ENCODE measurements at places on chromosomes 11 and 22.

GRCh38 chr11:77467993-77468392 lies 5.9 kb downstream of the PAK1 start:
- DNase-seq, result no peak

GRCh38 chr11:94671553-94672366 lies 96.4 kb upstream of the AMOTL1 start:
- DNase-seq, result peak; percentile 62

GRCh38 chr22:46122511-46122971 lies 27.8 kb upstream of the PPARA start:
- no peak for DNase-seq

GRCh38 chr11:106280036-106280435 lies 202.6 kb downstream of the AASDHPPT start:
- DNase-seq, result no peak

GRCh38 chr22:26225207-26225606 lies 55.9 kb downstream of the SEZ6L start:
- DNase-seq, result no peak

GRCh38 chr22:17451316-17451715 lies 82.1 kb downstream of the CECR2 start:
- DNase-seq, result no peak

DNA sequence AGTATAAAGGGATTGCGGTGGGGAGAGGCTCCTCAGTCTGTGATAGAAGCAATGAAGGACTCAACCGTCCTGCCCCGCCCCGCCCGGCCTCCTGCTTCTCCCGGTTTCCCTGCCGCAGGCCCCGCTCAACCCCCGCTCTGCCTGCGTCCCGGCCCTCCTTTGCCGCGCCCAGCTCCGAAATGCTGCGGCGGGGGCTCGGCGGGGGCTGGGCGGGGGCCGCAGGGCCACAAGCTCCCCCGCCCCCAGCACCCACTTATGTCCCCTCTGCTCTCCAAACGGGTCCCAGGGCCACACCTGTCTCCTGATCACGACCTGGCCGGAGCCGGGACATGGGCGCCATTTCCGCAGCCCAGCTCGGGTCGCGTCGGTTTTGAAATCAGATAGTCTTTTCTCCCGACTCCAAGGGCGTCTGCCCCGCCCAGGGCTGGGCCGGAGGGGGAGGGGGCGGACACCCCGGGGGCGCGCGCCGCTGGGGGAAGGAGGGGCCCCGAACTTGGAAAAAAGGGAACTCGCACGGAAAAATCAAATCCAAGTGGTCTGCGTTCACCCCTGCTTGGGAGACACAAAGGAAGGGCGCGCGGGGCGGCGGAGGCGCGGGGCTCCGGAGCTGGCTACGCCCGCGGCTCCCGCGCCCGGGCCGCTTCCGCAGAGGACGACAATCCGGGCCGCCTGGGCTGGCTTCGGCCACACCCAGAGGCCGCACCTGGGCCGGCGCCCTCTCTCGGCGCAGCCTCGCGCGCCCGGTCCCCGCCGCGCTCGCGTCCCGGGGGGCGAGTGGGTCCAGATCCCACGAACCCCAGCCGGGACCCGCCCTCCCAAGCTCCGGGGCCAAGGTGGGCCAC lies 70.6 kb upstream of the EP300 start:
- DNase-seq, result no peak

- DNase-seq, result no peak
Measured at GRCh38 chr11:45396394-45396793, 110.3 kb upstream of the SYT13 start.

DNA sequence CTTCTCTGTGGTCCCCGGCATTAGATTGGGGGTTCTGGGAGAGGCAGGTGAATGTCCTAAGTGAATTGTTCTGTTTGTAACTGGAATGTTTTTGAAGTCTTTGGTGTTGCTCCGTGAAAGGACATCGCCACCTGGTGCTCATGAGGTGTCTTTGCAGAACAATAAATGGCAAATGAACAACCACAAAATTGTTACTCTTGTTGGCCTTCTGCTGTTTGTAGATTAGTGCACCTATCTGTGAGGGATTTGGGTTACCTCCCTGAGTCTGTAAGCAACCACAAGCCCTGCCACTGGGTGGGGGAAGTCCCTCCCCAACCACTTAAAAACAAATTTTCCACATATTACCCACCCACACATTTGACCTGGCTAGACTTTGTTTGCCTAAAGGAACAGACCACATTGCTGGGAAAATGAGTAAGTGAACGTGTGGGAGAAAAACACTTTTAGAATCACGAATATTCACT lies 4.7 kb downstream of the MPEG1 start:
- peak; percentile 39 for DNase-seq

DNA sequence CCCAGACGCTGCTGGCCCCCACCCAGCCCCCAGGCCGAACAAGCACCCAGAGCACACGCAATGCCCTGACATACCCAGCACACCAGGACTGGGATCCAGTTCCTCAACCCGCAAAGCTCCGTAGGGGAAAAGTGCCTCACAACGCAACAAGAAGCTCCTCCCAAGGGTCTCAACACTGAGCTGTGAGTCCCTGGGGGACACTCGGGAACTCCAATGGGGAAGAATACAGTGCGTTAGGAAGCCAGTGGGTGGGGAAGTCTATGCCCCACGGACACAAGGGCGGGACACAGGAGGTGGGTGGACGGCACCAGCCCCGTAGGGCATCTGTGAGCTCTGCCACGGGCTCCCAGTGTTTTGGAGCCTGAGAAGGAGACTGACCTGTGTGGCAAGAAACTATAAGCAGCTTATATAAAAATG lies 1.6 kb downstream of the DEAF1 start:
- DNase-seq, result no peak

GRCh38 chr11:95923439-95923727 lies 524 bp downstream of the MTMR2 start:
- DNase-seq, result peak; percentile 5

- no peak for DNase-seq
Measured at GRCh38 chr22:45338795-45339194, 29.1 kb downstream of the FAM118A start.

DNA sequence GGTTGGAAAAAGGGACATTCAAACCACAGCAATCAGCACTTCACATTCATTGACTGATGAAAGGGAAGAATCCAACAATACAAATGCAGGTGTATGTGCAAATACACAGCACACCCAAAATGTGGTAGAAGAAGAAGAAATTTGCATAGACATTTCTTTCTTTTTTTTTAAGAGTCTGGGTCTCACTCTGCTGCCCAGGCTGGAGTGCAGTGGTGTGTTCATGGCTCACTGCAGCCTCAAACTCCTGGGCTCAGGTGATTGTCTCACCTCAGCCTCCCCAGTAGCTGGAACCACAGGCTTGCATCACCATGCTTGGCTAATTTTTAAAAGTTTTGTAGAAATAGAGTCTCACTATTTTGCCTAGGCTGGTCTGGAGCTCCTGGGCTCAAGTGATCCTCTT lies 21.9 kb downstream of the CARS1 start:
- no peak for DNase-seq

DNA sequence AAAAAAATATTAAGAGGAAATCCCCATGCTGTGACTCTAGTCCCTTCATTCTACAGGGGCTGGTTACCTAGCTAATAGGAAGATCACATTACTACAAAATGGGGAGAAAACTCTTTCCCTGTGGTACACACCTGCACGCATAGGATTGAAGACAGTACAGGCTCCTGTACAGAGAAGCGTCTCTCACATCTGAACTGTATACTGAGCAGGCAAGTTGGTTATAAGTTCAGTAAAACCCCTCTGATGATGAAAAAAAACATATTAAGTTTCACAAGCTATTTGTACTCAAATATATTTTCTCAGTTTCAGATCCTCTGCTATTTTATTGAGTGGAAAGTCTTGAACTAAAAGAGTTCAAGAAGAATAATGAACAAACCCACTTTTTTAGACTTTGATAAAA lies 156.9 kb upstream of the HSD17B12 start:
- no peak for DNase-seq

GRCh38 chr11:119624102-119624615 lies 104.8 kb downstream of the NECTIN1 start:
- no peak for DNase-seq

DNA sequence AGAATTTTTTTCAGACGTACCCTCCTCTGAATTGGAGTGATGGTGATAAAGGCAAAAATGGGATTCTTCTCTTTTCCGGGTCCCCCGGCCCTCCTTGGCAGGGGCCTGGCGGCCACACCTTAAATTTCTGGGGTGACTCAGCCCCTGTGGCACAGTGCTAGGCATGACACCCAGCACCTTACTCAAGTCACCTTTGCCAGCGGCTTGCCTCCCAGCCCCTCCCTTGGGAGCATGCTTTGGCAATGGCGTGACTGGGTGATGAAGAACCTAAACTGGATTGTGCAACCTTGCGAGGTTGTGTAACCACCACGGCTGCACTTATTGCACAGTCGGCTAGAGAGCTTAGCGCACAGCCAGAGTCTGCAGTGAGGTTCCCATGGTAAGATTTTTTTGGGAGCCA lies 16.2 kb upstream of the LDLRAD3 start:
- peak; percentile 31 for DNase-seq

GRCh38 chr22:44422746-44423380 lies 75.2 kb downstream of the RTL6 start:
- no peak for DNase-seq

GRCh38 chr22:44256085-44256484 lies 56.7 kb downstream of the SHISAL1 start:
- no peak for DNase-seq

- DNase-seq, result peak; percentile 42
Measured at GRCh38 chr11:17528181-17528691, 16.0 kb downstream of the USH1C start.

DNA sequence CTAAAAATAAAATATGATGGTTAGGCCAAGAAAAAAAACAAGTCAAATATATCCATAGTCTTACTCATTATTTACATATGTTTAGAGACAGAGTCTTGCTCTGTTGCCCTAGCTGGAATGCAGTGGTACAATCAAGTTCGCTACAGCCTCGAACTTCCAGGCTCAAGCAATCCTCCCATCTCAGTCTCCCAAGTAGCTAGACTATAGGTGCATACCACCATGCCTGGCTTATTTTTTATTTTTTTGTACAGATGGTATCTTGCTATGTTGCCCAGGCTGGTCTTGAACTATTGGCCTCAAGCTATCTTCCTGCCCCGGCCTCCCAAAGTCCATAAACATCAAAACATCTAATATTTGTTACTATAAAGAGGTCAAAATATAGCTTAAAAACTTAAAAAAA lies 36.1 kb downstream of the C2CD3 start:
- DNase-seq, result no peak

- no peak for DNase-seq
Measured at GRCh38 chr22:44102856-44103255, 77.9 kb upstream of the PARVG start.

GRCh38 chr11:68385128-68385527 lies 72.7 kb downstream of the LRP5 start:
- DNase-seq, result no peak

GRCh38 chr11:118184784-118185579 lies 8.5 kb upstream of the SCN2B start:
- DNase-seq, result no peak

GRCh38 chr22:41642331-41643110 lies 21.4 kb downstream of the XRCC6 start:
- no peak for DNase-seq

DNA sequence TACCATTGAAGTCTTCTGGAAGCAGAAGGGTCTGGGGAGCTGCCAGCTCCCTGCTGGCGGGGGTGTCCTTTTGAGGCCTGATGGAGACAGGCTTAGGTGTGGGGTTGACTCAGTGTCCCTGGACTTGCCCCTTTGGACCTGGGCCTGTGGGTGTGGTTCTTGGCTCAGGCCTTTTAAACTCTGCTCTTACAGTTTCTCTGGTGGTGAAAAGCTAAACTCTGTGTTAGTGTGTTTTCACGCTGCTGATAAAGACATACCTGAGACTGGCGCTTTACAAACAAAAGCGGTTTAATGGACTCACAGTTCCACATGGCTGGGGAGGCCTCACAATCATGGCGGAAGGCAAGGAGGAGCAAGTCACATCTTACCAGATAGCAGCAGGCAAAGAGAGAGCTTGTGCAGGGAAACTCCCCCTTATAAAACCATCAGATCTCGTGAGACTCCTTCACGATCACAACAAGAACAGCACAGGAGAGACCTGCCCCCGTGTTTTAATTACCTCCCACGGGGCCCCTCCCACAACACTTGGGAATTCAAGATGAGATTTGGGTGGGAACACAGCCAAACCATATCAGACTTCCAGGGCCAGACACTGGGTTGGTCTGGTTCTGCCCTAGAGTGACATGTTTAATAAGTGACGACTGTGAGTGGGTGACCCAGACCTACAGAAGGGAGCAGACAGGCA lies 26.5 kb downstream of the GRAMD4 start:
- no peak for DNase-seq

DNA sequence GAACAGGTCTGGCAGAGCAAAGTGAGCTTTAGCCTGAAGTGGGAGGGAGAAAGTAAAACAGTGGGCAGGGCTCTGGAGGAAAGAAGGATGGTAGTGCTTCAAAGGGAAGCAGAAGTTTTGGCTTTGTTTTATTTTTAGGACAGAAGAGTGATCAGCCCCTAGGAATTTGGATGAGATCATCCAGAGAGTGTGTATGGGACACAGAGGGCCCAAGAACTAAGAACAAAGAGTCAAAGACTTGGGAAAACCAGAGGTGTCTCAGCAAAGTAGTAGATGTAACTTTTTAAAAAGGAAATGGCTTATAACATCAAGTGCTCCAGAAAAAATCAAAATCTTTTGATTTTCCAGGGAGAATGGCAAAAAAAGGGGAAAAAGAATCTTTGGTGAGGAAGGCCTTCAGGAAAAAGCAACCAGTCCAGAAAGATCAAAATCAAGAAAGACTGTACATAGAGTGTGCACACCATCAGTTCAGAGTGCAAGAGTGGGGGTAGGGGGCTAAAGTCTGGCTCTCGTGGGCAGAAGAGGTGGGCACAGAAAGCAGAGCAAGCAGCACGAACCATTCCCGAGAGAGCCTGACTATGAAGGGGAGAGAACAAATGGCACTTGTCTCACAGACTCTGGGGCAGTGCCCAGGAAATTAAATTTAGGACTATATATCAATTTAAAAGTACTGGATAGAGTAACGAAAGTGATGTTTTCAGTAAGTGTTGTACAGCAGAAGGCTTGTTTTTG lies 30.0 kb downstream of the MAPK1 start:
- peak; percentile 92 for DNase-seq

DNA sequence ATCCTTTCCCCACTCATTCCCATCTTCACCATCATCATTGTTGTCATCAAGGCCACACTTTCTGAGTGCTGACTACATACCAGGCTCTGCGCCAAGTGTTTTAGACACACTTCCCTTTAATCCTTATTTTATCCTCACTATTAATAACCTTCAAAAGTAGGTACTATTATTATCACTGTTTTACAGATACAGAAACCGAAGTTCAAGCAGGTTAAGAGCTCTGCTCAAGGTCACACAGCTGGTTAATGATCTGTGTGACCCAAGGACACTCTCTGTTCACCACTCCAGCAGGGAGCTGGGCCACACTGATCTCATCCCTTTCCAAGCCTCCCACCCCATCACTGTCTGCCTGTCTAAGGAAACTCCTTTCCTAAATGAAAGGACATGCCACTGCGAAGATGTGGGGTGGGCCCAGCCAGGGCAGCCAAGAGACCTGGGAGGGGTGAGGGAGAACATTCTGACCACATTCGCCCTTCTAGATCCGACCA lies 17.2 kb upstream of the TSKU start:
- DNase-seq, result no peak

- DNase-seq, result no peak
Measured at GRCh38 chr11:11864803-11865202, 23.0 kb downstream of the USP47 start.

All from HT1080 (cell line).